Thoracic aorta (tissue), 2 donors: ENCODE measurements at places on chromosomes 2 and 18. TPM values are rescaled to one million over a fixed set of nuclear protein-coding genes. Genes with fewer than 3 reads are reported as not detected.
A peak's percentile ranks its signal among the peaks of the same experiment; 100 is the strongest.

DNA sequence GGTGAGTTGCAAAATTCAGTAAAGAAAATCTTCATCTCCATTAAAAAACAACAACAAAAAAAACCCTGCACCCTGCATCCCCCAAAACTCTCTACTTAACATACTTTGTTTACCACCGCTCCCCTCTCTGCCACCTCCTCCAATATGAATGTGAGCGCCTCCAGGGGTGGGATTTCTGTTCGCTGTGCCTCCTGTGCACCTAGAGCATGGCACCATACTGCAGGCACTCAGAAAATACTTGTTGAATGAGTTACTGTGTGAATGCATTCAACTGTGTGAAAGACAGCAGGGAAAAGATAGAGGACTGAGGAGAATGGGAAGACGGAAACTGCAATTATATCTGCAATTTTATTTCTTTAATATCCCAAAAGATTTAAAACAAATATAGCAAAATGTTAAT, 4.5 kb downstream of the CEBPZ start:
- H3K4me1 ChIP-seq: peaks cover 36% of the 10 kb centered on the region
- H3K36me3 ChIP-seq: peaks cover 15% of the 10 kb centered on the region
- H3K27me3 ChIP-seq: no peaks in the 10 kb centered on the region
- DNase-seq: no peak
- no peak overlapping the region for H3K27ac ChIP-seq

- no peak for DNase-seq
- no peaks in the 10 kb centered on the region for H3K36me3 ChIP-seq
- H3K4me1 ChIP-seq: no peaks in the 10 kb centered on the region
- H3K27me3 ChIP-seq: no peaks in the 10 kb centered on the region
Measured at GRCh38 chr2:131535526-131535925, 7.8 kb downstream of the CCDC74A start.

DNA sequence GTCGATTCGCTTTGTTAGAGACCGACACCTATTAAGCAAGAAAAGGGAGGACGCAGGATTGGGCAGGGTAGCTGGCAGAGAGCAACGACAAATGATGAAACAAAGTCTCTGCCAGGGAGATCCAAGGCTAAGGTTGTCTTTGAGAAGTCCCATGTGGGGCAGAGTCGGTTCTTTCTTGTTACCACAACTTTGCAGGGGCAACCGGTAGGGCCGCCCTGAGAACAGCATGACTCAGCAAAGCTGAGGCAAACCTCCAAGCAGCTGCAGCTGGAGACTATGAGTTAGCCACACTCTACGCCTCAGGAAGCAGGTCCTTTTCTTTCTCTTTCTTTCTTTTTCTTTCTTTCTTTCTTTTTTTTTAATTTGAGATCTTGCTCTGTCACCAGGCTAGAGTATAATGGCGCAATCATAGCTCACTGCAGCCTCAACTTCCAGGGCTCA, 452.3 kb upstream of the ID2 start:
- H3K27ac ChIP-seq: no peak overlapping the region
- no peaks in the 10 kb centered on the region for H3K27me3 ChIP-seq
- no peak for DNase-seq
- peak overlapping the region; percentile 55 for H3K4me3 ChIP-seq
- H3K4me1 ChIP-seq: peaks cover 5% of the 10 kb centered on the region

DNA sequence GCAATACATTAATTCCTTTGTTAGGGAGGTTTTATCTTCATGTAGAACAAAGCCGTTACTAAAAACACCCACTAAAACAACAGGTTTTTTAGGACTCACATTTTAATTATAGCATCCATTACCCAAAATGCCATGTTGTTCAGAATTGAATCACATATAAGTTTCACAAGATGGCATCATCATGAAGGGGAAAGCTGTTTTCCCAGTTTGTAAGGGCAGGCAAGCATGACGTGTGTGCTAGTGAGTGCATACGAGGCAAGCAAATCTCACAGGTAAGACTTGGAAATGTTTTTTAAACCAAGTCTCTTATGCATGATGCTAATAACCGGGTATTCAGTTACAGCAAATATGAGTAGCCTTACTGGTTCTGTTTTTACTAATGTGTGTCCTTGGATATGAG, 111.8 kb upstream of the NFATC1 start:
- H3K4me1 ChIP-seq: no peaks in the 10 kb centered on the region
- H3K36me3 ChIP-seq: peaks cover 6% of the 10 kb centered on the region
- no peak for DNase-seq
- H3K27ac ChIP-seq: no peak overlapping the region
- no peak overlapping the region for H3K4me3 ChIP-seq

DNA sequence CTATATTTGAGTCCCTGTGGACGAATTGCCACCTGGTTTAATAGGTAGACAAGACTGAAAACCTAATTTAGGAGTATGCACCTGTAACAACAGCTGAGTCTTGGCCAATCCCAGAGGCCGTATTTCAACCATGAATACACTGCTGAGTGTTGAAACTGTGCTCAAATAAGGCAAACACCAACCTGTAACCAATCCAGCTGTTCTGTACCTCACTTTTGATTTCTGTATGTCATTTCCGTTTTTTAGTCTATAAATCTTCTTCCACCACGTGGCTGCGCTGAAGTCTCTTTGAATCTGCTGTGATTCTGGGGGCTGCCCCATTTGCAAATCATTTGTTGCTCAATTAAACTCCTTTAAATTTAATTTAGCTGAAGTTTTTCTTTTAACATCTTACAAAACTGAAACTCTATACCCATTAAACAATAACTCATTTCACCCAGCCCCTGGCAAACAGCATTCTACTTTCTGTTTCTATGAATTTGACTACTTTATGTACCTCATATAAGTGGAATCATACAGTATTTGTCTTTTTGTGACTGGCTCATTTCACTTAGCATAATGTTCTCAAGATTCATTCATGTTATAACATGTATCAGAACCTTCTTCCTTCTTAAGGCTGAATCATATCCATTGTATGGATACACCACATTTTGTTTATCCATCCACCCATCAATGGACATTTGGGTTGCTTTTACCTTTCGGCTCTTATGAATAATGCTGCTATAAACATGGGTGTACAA, 7.5 kb upstream of the YPEL5 start:
- no peak overlapping the region for H3K4me3 ChIP-seq
- H3K27ac ChIP-seq: no peak overlapping the region
- no peaks in the 10 kb centered on the region for H3K4me1 ChIP-seq
- DNase-seq: no peak
- H3K36me3 ChIP-seq: no peaks in the 10 kb centered on the region

DNA sequence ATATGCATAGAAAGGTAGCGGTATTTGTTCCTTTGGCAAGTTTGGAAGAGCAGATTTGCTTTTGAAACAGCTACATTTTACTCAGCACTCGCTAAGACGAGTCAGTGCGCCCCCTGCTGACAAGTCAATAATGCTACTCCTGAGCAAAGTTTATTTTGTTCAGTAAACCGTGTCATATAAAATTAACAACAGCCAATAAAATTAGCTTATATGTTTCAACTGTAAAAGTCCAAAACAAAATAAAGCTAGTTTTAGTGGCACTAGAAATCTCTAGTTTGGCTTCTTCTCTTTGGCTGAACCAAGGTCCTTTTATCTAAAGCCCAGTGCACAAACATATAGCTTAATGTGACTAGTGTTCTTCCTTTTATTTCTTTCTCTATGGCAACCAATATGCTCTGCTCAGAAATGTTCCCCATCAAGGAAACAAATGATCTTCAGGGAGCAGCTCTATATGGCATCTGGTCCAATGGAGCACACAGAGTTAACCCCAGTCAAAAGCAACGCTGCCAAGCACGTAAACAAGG, 4.2 kb upstream of the POU3F3 start:
- H3K36me3 ChIP-seq: no peaks in the 10 kb centered on the region
- H3K27ac ChIP-seq: peak overlapping the region; percentile 1
- peaks cover 27% of the 10 kb centered on the region for H3K4me1 ChIP-seq
- DNase-seq: no peak

DNA sequence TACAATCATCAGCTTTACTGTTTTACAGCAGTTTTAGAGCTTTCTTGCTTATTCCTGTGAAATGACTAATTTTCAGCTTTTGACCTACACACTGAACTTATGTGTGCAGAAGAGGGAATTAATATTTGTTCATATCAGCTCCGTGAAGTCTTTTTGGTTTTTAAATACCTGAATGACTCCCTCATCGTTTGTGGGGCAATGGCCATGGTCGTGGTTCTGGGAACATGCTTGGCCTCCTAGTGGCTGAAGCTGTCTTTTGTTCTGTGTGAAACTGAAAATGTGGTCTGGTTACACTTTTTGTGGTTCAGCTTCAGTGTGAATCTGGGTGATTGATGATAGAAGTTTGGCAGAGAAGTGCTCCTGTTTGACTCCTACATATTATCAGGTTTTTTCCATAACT, 408.1 kb downstream of the THSD7B start:
- H3K4me3 ChIP-seq: no peak overlapping the region
- no peak overlapping the region for H3K27ac ChIP-seq
- no peaks in the 10 kb centered on the region for H3K4me1 ChIP-seq

DNA sequence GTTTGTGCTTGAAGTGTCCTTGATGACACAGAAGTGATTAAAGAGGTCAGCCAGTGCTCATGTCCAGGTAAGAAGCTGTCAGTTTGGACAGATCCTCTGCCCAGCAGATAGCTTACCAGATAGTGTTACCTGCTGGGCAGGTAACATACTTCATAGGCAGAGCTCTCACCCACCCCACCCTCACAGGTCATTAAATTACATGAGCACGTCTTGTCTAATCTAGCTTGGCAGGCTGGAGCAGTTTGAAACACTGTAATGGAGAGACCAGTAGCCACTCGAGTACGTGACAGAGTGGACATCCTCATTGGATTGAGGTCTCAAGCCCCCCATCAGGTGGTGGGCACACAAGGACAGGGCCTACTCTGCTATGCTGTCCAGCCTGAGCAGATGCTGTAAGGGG, 27.1 kb downstream of the TTC32 start:
- no peak overlapping the region for H3K27ac ChIP-seq
- no peaks in the 10 kb centered on the region for H3K36me3 ChIP-seq
- no peak overlapping the region for H3K4me3 ChIP-seq
- no peak for DNase-seq
- no peaks in the 10 kb centered on the region for H3K4me1 ChIP-seq
- no peaks in the 10 kb centered on the region for H3K27me3 ChIP-seq

Gene DES
- total RNA-seq: 302 TPM

DNA sequence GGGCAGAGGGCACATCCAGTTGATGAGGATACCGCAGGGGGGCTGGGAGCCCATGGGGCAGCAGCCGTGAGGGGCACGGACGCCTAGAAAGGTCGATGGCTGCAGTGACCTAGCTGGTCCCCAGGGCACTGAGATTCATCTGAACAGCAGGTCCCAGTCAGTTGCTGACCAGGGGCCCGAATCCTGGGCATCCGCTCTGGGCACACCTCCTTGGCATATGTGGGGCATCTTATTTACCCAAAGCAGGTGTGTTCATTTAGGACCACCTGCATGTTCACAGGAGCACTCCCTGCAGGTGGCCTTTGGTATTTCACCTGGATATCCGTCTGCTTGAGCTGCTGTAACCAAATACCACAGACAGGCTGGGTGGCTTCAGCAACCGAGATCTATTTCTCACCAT, 72.0 kb upstream of the ODC1 start:
- DNase-seq: no peak
- no peaks in the 10 kb centered on the region for H3K36me3 ChIP-seq
- H3K27me3 ChIP-seq: no peaks in the 10 kb centered on the region
- H3K27ac ChIP-seq: no peak overlapping the region
- no peak overlapping the region for H3K4me3 ChIP-seq

GRCh38 chr2:223203971-223204929, 152.3 kb downstream of the KCNE4 start:
- no peak overlapping the region for H3K4me3 ChIP-seq
- H3K36me3 ChIP-seq: no peaks in the 10 kb centered on the region
- DNase-seq: no peak
- no peaks in the 10 kb centered on the region for H3K27me3 ChIP-seq
- no peaks in the 10 kb centered on the region for H3K4me1 ChIP-seq
- H3K27ac ChIP-seq: no peak overlapping the region

Gene NAT8
- total RNA-seq: not detected

- peak; percentile 10 for DNase-seq
- no peaks in the 10 kb centered on the region for H3K36me3 ChIP-seq
- H3K27me3 ChIP-seq: no peaks in the 10 kb centered on the region
- H3K4me3 ChIP-seq: peak overlapping the region; percentile 52
- H3K27ac ChIP-seq: no peak overlapping the region
Measured at GRCh38 chr2:7097353-7097895, 180.2 kb downstream of the RNF144A start.

DNA sequence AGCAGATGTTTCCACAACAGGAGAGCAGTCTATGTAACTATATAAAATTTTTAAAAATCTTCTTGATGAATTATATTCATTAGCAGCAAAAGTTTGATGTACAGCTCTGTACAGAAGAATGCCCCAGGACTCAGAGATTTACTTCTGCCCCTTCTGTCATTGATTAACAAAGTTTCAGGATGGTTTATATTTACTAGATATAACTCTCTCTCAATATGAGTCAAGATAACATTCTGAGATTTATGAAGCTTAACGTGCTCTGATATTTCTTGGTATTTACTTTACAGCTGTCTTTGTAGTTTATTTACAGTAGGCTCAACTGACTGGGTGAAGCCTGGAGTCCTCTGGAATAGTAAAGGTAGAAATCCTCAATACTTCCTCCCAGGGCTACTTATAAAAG, 93.6 kb upstream of the HNMT start:
- DNase-seq: no peak
- no peak overlapping the region for H3K27ac ChIP-seq
- H3K36me3 ChIP-seq: no peaks in the 10 kb centered on the region
- H3K4me3 ChIP-seq: no peak overlapping the region
- no peaks in the 10 kb centered on the region for H3K27me3 ChIP-seq
- no peaks in the 10 kb centered on the region for H3K4me1 ChIP-seq

- no peaks in the 10 kb centered on the region for H3K27me3 ChIP-seq
Measured at GRCh38 chr18:48191494-48191893, 217.7 kb downstream of the ZBTB7C start.

GRCh38 chr2:95514718-95515117, 30.2 kb upstream of the TRIM43B start:
- no peak overlapping the region for H3K4me3 ChIP-seq
- no peak for DNase-seq
- H3K36me3 ChIP-seq: no peaks in the 10 kb centered on the region
- H3K27ac ChIP-seq: no peak overlapping the region

Gene RAB27B
- total RNA-seq: 0.42 TPM

DNA sequence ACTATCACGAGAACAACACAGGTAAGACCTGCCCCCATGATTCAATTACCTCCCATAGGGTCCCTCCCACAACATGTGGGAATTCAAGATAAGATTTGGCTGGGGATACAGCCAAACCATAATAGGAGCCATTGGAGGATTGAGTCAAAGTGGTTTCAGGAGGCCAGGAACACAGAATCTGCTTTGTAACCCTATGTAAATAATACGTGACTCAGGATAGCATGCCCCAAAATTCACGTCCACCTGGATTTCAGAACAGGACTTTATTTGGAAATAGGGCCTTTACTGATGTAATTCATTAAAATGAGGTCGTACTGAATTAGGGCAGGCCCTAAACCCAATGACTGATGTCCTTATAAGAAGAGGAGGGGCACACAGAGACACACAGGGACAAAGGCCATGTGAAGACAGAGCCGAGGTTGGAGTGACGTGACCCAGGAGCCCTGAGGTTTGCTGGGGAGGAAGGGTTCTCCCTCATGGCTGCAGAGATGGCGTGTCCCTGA, 16.0 kb upstream of the CNDP2 start:
- no peak for DNase-seq
- no peak overlapping the region for H3K4me3 ChIP-seq
- no peaks in the 10 kb centered on the region for H3K27me3 ChIP-seq
- no peaks in the 10 kb centered on the region for H3K36me3 ChIP-seq
- no peak overlapping the region for H3K27ac ChIP-seq

Gene APLF
- total RNA-seq: 5.8 TPM

GRCh38 chr18:395456-396250, 104.8 kb downstream of the COLEC12 start:
- H3K4me3 ChIP-seq: no peak overlapping the region
- H3K36me3 ChIP-seq: no peaks in the 10 kb centered on the region
- H3K27ac ChIP-seq: peak overlapping the region; percentile 22
- H3K27me3 ChIP-seq: no peaks in the 10 kb centered on the region
- peaks cover 25% of the 10 kb centered on the region for H3K4me1 ChIP-seq
